NB4 (cell line): ENCODE measurements at places on chromosomes 7 and 10.
A peak's percentile ranks its signal among the peaks of the same experiment; 100 is the strongest.

GRCh38 chr7:81743665-81744064 is 26.2 kb downstream of the HGF start:
- no peak for DNase-seq

DNA sequence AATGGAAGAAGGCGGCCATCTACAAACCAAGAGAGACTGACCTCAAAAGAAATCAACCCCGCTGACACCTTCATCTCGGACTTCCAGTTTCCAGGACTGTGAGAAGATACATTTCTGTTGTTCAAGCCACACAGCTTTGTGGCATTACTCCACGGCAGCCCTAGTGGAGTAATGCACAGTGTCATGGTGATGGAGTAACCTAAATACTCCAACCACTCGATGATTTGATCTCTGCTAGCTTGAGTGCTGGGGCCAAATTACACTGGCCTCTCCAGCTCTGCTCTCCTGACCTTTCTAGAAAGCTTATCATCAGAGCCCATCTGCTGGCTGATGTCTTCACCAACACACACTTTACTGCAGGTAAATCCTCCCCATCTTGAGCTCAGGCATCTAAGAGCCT is 52.2 kb downstream of the GALNT17 start:
- no peak for DNase-seq

- DNase-seq = no peak
Observed at GRCh38 chr10:44281089-44281613, 103.7 kb downstream of the CXCL12 start.

- no peak for DNase-seq
Observed at GRCh38 chr10:119347181-119347974, 140.0 kb downstream of the GRK5 start.

DNA sequence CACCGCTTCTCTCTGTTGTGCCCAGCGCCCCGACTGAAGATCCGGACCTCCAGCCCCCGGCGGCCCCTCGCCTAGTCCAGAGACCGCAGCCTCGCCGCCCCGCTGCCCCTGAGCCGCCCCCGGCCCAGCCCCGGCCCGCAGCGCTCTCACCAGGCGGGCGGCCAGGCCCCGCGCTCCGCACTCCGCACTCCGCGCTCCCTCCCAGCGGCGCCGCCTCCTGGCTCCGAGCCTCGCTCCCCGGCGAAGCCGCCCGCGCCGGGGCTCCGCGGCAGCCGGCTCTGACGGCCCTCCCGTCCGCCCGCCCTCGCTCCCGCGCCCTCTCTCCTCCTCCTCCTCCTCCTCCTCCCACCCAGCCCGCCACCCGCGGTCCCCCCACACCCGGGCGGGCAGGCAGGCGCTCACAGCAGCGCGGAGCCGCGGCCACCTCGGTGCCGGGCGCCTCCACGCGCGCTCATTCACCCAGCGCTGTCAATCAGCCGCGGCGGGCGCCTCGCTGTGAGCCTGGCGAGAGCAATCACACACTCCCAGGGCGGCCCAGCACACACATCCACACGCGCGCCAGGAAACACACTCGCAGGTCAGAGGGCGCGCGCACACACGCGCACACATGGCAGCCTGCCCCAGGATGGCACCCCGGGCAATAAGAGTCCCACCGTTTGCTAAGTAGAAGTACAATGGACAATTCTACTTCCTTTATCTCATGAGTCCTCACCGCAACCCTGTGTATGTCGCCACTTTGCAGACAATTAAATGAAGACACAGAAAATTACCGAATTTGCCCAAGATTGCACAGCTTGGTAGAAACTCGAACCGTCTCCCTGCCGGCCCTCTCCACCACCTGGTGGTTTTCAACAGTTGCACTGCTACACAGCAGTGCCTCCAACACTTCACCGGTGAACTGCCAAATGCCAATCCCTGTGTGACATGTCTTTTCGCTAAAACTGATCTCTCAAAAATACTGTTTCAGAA is at the start of gene PRRT4:
Gene PRRT4 (minus strand): TSS at position 280 of the 969 bp plus-strand sequence.
- DNase-seq = peak; percentile 91

GRCh38 chr7:149624006-149624405 is 126.4 kb upstream of the ZNF746 start:
- DNase-seq = peak; percentile 64

GRCh38 chr10:91617072-91617609 is 15.7 kb downstream of the PPP1R3C start:
- no peak for DNase-seq

- DNase-seq = no peak
Observed at GRCh38 chr7:20194343-20194995, 22.7 kb downstream of the MACC1 start.

DNA sequence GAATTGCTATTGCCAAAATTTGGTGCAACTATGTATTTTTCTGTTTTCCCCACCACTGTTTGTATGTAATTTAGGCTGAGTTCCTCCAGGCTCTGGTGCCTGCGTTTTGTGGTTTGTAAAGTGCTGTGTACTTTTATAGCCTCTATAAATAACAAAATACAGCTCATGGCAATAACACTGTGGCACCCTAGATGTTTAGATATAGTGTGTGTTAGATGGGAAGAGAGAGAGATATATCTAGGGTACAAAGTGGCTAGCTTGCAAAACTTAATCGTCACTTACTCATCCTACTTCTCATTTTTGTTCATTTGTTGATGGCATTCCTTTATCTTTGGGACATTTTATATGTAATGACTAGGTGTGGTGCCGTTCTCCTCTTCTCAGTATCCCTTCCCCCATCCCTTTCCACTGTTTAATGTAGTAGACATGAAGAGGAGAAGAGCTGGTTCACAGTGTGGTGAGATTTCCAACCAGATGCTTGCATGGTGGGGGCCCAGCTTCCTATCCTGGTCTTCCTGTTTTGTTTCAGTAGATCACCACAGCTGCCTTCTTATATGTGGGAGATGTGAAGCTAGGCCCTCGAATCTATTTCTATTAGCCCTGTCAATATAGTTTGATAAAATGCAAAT is 115.0 kb downstream of the SND1 start:
- no peak for DNase-seq

GRCh38 chr10:30959836-30960210 is 71.8 kb downstream of the ZNF438 start:
- DNase-seq = no peak

DNA sequence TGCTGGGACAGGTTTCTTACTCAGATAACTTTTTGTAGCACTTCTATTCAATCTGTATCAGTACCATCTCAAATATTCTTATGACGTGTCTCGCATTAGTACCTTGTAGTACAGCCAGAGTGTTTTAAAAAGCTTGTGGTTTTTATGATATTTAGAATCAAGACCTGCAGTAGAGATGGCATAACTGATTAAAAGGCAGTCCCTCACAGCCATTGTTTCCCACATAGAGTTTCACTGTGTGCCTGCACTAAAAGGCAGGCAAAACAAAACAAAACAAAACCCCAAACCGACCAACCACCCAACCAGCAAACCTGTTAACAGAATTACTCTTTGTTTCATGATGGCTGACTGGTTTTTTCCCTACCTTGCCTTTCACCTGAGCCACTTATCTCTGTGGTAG is 221.3 kb upstream of the DGKB start:
- DNase-seq = no peak

- DNase-seq = no peak
Observed at GRCh38 chr10:98673171-98673782, 226.5 kb upstream of the HPS1 start.

- no peak for DNase-seq
Observed at GRCh38 chr10:95496246-95496911, 64.8 kb downstream of the SORBS1 start.

- DNase-seq = no peak
Observed at GRCh38 chr10:33271969-33272583, 62.4 kb downstream of the NRP1 start.

- no peak for DNase-seq
Observed at GRCh38 chr7:93219868-93220267, 6.4 kb downstream of the HEPACAM2 start.
